ENCODE measurements at places on chromosomes 2 and 18.
A peak's percentile ranks its signal among the peaks of the same experiment; 100 is the strongest.

- DNase-seq, result peak; percentile 9
Measured at GRCh38 chr18:13800505-13801259, 23.3 kb upstream of the MC5R start.

- no peak for DNase-seq
Measured at GRCh38 chr2:137910641-137911040, 53.6 kb upstream of the HNMT start.

- DNase-seq, result no peak
Measured at GRCh38 chr18:59966913-59967312, 67.1 kb downstream of the PMAIP1 start.

- no peak for DNase-seq
Measured at GRCh38 chr18:61189376-61189775, 143.9 kb upstream of the CDH20 start.

GRCh38 chr18:76364282-76365259 is 130.5 kb downstream of the ZNF516 start:
- DNase-seq, result no peak

DNA sequence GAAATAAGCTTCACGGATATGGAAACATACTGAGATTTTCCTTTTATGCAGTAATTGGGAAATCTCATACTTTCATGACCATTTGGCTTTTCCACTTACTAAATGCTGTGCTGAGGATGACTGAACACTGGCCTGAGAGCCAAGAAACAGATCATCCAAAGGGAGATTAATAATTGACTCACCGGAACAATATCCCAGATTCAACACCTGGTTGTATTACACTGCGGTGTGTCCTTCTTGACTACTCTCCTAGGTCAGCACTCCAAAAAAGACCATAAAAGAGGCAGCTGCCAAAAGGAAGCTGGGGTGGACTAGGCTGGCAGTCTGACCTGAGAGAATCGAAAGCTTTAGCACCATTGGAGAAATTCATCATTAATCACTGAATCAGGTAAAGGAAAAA is 469.1 kb downstream of the CBLN2 start:
- DNase-seq, result no peak

- DNase-seq, result no peak
Measured at GRCh38 chr2:237833546-237833945, 25.9 kb upstream of the RAMP1 start.

GRCh38 chr2:52916981-52917380 is 850.6 kb upstream of the CHAC2 start:
- DNase-seq, result no peak

DNA sequence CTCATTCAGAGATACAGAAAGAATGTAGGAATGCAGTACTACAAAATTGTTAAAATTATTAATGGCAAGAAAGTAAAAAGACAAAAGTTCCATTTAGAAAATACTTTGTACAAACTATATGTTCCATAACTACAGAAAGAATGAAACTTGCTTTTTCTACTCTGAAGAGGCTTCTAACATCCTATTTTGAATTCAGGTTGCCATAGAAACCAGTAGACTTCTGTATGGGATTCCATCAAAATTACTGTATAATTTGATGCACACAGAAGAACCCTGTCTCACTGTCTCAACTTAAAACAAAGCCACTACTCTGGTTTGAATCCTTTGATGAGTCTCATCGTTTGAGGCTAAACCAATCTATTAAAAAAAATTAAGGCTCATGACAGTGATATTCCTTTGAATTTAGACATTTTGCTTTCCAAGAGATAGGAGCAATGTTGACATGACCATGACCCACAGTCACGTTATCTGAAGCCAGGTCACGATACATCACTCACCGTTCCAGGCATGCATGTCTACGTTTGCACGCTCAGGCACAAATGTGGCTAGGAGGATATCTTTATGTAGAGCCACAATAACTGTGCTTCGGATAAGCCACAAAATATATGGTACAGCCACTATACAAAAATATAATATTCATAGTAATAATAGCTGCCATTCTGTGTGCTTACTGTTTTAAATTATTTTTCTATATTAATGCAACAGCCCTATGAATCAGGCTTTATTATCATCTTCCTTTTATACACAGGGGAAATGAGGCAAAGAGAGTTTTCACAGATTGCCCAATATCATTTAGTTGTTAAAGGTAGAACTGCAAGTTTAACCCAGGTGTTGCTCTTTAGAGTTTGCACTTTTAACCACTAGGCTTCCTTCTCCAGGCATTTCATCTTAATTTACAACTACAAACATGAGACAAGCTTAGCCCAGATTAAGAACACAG is 82.4 kb downstream of the CACNB4 start:
- no peak for DNase-seq

GRCh38 chr2:88059979-88060906 is 4.7 kb upstream of the KRCC1 start:
- DNase-seq, result no peak

GRCh38 chr2:169089182-169089581 is 19.8 kb downstream of the DHRS9 start:
- DNase-seq, result no peak

Measured in stimulated activated CD8-positive, alpha-beta memory T cell treated with anti-CD3 and anti-CD28 coated beads, Interleukin-4, amount 100 ng/mL, for 24 hours (primary cell).